ENCODE measurements at places on chromosomes 6 and 20.

GRCh38 chr6:44011350-44011920 is 115.8 kb downstream of the MRPL14 start:
- DNase-seq = no peak

- no peak for DNase-seq
These were observed 26.3 kb downstream of the FAM110A start for GRCh38 chr20:859751-860231.

GRCh38 chr20:57526087-57526884 is 1.3 kb upstream of the CTCFL start:
- DNase-seq = no peak

GRCh38 chr20:17471606-17472187 is 59.5 kb downstream of the BFSP1 start:
- no peak for DNase-seq

DNA sequence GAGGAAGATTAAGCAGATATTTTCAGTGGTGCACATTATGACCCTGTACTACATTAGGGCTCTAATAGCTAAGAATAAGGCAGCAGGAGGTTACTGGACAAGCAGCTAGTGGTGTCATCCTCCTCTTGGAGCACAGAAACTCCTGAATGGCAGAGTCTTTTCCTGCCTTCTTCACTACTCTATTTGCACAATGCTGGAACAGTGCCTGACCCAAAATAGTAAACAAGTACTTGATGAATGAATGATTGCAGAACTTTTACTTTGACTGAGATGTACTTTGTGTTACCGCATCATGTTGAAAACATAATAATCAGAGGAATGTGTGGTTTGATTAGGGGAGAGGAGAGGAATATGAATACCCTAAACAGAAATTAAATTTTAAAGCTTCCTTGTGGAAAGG is 30.0 kb upstream of the UST start:
- DNase-seq = peak; percentile 65

DNA sequence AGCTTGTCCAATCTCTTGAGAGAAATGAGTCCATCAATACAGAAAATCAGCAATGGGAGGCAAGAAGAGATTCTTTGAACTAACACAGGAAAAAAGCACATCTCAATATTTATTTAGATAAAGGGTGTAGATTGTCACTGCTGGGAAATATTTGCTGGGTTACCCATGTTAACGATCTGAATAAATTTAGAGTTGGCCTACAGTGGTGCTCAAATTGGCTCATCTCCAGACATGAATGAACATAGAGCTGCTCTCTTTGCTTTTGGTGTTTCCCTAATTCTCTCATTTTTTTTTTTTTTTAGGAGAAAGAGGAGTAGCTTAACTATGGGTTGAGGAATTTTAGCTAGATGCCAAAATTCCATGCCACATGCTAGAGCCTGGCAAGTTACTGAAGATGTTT is 471.2 kb downstream of the PKHD1 start:
- DNase-seq = no peak

- DNase-seq = no peak
These were observed 31.1 kb downstream of the RALY start for GRCh38 chr20:34024723-34025351.

- DNase-seq = no peak
These were observed 72.3 kb downstream of the RAMACL start for GRCh38 chr6:166514196-166514595.

GRCh38 chr6:101114703-101115102 is 233.6 kb upstream of the ASCC3 start:
- DNase-seq = peak; percentile 62

- no peak for DNase-seq
These were observed 473.9 kb downstream of the PKHD1 start for GRCh38 chr6:51613558-51613957.

DNA sequence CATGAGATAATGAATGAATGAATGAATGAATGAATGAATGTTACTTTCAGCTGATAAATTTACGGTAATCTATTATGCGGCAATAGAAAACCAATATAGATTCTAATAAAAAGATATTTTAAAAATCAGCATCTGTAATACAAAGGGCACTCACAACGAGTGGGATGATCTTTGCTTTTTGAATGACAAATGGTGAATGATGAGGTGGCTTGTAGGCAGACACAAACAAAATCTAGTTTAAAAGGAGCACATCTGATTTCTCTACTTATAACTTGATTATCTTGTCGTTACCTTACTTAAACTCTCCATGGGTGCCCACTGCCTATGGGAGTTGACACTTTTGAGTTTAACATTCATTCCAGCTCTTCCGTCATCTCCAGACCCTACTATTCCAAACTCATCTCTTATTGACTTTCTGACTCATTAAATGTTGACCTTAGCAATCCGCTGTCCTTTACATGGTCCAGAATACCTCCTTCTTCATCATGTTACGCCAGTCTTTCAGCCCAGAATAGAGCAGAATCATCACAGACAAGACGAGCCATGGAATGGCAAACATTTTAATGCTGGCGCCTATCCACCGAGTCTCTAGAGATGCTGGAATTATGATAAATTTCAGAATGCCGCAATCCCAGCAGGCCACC is 41.3 kb downstream of the NHLRC1 start:
- peak; percentile 11 for DNase-seq

DNA sequence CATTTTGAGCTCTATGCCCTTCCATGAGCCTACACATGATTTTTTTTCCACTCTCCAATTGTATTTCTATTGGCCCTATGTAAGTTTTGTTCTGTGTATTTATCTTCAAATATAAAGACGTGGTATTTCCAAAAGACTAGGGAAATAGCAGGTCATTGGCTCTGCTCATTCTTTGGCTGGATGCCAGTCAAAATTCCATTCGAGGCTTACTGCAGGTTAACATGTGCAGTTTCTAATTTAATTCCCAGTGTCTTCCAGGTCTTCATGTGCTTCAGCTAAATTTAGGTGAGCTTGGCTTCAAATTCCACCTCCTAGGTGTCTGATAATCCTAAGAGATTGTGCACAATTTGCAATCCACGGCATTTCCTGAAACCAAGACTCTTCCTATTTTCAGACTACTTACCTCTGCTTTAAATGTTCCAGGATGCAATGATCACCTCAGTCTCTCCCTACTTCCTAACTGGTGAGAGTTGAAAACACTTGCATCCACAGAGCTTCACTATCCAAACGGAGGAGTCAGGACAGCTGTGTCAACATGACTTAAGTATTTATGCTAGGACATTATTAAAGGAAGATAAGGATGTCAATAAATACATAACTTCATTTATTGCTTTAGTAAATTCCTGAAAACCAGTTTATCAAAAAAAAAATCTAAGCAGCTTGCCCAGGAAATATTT is 236.1 kb downstream of the COL12A1 start:
- peak; percentile 0 for DNase-seq

DNA sequence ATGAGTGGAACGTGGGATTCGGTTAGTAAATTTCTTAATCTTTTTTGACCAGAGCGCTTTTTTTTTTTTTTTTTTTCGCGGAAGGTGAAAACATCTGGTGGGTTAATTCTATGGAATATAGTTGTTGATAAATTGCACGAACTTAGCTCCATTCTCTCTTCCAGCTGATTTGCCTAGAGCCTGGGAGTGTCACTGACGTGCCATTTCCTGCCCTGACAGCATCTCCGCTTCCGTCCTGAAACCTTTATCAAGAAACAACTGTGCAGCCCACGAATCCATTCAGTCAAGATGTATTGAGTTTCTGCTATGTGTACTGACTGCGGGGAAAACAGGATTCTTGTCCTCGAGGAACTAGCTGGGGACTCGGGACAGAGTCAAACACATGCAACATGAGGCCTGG is 59.5 kb upstream of the TGM3 start:
- DNase-seq = peak; percentile 62

- DNase-seq = no peak
These were observed 73.1 kb downstream of the PLEKHG1 start for GRCh38 chr6:150672800-150673199.

DNA sequence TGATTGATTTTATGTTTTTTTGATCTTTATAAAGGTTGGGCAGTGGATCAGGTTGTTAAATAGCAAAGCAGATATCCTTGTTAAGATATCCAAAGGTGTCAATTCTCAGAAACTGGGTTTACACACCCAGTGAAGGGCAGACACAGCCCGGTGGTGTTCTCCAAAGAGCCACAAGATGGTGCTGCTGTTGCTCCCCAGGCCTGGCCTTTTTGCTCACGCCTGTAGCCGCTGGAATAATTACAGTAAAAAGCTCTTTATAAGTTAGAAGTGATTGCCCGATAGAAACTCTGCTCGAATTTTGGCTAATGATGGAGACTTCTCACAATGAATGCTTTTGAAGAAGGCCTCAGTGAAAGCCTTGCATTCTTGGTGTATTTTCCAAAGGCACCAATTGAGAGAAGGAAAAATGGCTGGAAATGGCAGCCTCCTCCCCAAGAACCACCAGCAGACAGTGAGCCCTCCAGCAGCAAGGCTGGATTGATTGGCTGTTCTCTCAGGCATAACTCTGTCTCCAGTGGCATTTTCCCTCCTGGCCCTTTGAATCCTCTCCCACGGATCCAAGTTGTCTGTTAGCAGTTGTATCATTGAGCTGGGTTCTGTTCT is 120.5 kb upstream of the CHD6 start:
- peak; percentile 57 for DNase-seq

- DNase-seq = no peak
These were observed 339.0 kb upstream of the CITED2 start for GRCh38 chr6:139713424-139713823.

DNA sequence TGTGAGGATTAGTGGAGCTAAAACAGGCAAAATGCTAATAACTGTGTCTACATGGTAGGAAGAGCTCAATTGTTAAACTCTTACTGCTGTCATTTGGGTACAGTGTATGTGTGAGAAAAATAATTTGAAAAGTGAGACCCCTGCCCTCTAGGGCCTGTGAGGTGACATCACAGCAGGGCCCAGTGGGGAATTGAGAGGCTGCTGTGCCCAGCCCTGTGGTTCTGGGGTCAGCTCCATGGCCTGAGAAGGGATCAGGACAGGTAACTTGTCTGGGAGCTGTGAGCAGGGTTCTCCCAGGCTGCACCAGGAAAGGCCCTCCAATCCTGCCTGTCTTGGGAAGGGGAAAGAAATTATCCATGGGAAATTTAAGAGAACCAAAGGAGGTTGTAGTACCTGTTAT is 1.3 kb downstream of the SIRPB1 start:
- no peak for DNase-seq

DNA sequence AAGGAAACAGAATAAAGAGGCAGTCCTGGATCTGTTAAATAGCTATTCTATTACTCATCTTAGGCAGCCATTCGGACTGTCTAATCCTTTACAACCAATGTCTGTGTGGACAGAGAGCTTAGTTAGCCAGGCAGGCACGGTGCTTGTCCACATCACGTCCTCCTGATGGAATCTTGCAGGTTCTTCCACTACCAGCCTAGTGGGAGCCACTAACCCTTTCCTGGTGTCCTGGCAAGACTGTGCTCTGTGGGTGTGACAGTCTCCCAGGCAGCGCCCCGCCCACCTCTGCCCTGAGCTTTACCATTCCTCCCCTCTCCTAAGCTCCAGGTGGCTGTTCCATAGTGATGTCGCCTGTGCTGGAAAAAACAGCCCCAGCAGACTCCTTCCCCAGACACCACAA is 78.3 kb upstream of the CLDN20 start:
- no peak for DNase-seq

GRCh38 chr6:110492584-110492983 is 16.2 kb upstream of the SLC22A16 start:
- no peak for DNase-seq

DNA sequence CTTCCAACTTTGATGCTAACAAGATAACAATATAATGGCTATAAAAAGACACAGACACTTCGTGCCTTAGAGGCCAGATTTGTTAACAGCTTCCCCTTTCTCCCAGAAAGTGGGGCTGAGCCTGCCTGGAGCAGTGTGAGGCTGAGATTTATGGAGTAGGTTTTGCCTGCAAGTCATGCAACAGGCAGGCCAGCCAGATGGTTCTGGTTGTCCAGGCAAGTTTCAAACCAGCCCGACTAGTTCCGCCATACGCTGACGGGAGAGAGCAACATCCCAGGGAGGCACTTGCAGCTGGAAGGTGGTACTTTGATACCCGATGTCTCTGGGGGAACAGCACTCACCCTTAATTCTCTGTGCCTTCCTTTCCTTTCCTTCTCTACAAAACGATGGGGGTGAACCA is 81.3 kb upstream of the NAA20 start:
- DNase-seq = no peak

GRCh38 chr20:53693262-53693871 is 99.7 kb upstream of the ZNF217 start:
- no peak for DNase-seq

- no peak for DNase-seq
These were observed 8.3 kb downstream of the NCR2 start for GRCh38 chr6:41343641-41344187.

DNA sequence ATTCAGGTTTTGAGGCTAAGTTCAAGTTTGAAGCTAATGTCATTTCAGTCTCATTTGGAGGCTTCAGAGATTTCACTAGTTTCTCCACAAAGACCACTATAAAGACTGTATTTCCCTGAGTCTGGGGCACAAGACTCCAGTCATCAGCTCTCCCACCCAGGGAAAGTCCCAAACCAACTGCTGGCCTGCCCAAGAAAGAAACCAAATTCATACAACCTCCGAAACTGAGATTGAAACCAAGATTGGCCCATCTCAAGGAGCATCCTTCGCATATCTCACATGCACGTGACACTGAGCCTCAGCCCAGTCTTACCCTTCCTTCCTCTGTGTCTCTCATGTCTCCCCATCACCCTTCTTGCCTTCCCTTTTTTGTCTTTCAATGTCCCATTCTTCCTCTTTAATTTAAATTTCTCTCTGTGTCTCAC is 3.5 kb upstream of the LTA start:
- DNase-seq = no peak

DNA sequence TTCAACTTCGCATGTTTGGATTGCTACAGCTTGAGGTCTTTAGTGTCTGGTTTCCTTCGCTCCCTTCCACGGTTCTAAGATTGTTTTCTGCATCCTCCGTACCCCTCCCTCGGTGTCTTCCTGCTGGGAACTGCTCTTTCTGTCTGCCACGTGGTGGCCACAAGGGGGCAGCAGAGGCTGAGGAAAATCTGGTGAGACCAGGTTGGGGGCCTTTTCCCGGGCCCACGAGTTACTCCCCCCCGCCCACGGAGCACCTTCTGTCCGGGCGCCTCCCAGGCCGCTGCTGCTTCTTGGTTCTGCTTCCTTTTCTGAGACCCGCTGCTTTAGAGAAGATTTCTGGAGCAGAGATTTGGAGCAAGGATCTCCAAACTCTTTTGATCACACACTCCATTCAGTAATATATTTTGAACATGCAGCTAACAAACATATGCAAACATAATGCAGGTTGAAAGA is 21.1 kb upstream of the NOTCH4 start:
- peak; percentile 79 for DNase-seq

DNA sequence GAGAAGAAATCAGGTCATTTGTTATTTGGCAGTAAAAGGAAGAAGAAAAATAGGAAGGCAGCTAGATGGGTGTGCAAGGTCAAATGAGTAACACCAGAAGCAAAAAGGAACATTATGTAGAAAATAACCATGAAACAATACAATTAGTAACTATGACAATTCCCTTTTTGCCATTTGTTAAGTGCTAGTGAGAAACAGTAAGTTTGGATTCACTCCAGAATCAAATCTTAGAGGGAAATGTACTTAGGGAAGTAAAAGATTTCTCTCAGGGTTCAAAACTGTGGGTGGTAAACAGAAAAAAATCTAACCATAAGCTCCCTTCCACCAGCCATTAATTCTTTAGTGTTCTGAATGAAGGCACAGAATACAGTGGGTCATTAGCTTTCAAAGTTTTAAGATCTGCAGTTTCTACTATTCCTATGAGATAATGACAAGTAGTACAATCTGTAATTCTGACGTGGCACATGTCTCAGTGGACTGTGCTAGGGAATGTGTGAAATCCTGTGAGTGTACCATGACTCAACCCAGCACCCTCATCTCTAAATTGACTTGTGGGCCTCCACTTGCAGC is 17.1 kb downstream of the REPS1 start:
- DNase-seq = peak; percentile 89

All from fibroblast of pulmonary artery (primary cell).